ENCODE measurements at places on chromosomes 1 and 21. TPM values are rescaled to one million over a fixed set of nuclear protein-coding genes. Genes with fewer than 3 reads are reported as not detected.

The SRSF4 gene
- polyA plus RNA-seq, result 121 TPM

The CELSR2 gene
- polyA plus RNA-seq, result 13.6 TPM

GRCh38 chr1:169321539-169321938 is 46.1 kb downstream of the NME7 start:
- DNase-seq, result no peak

DNA sequence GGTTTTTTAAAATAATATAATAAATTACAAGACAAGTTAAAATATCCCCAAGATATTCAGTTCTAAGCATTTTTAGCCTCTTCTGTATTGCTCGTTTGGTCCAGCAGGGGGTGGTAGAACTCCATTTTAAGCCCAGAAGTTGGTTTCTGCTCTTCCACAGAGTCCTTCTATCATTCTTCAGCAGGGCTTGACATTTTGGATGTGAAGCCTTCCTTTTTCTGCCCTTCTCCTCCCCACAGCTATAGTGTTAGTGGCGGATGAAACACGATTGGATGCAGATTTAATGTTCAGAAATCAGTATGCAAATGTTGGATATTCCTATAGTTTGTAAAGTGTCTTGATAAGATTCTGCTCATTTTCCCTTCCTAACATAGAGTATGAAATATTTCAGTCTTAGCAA is 1.4 kb downstream of the NCAM2 start:
- peak; percentile 48 for DNase-seq

- no peak for DNase-seq
Measured at GRCh38 chr1:178500936-178501554, 4.3 kb upstream of the CLEC20A start.

The HES4 gene
- 4.9 TPM for polyA plus RNA-seq

DNA sequence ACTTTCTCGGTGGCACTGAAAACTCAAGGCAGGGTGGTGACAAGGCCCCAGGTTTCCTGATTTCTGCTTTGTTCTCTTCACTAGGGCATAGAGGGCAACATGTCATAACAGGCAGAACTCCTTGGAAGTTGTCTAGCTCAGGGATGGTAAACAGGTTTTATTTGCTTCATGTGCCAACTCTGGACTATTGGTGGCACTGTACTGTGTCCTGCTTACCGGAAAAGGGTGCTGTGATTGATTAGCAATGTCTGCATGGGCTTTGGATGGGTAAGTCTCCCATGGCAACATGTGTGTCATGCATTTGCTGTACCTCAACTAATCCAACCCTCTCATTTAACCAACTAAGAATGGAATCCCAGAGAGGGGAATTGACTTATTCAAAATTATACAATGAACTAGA is 70.7 kb upstream of the USP24 start:
- no peak for DNase-seq

The C1orf226 gene
- 3.7 TPM for polyA plus RNA-seq

The TGFBR3 gene
- polyA plus RNA-seq, result 52.6 TPM

GRCh38 chr1:30877205-30877912 is 31.2 kb downstream of the SDC3 start:
- DNase-seq, result peak; percentile 76

DNA sequence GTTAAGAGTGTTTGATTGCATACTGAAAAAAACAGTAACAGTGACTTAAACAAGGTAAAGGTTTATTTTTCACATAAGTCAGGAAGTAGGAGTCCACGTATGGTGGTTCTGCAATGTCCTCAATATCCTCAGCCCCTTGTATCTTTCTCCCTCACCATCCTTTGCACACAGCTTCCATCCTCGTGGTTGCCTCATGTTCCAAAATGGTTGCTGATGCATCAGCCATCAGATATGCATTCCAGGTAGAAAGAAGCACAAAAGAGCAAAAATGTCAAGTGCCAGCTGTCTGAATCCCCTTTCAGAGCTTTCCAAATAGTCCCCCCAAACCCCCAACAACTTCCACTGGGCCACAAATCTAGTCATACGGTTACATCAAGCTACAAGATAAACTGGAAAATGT is 138.1 kb downstream of the SYF2 start:
- DNase-seq, result no peak

DNA sequence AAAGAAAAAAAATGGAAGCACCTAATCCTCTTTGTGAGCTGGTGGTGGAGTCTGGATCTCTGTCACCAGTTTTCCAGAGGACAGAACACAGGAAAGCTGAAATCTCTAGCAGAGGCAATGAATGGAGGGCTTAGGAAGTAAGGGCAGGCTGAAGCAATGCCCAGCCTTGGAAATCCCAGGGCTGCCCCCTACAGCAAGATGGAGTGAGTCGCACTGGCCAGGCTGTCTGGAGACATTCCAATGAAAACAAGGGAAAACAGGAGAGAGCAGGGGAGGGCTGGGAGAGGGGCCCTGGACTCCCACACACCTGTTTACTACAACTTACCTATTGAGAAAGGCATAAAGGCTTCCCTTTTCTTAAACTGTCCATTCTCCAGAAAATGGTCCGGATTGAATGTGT is 25.9 kb downstream of the CYP2J2 start:
- no peak for DNase-seq

DNA sequence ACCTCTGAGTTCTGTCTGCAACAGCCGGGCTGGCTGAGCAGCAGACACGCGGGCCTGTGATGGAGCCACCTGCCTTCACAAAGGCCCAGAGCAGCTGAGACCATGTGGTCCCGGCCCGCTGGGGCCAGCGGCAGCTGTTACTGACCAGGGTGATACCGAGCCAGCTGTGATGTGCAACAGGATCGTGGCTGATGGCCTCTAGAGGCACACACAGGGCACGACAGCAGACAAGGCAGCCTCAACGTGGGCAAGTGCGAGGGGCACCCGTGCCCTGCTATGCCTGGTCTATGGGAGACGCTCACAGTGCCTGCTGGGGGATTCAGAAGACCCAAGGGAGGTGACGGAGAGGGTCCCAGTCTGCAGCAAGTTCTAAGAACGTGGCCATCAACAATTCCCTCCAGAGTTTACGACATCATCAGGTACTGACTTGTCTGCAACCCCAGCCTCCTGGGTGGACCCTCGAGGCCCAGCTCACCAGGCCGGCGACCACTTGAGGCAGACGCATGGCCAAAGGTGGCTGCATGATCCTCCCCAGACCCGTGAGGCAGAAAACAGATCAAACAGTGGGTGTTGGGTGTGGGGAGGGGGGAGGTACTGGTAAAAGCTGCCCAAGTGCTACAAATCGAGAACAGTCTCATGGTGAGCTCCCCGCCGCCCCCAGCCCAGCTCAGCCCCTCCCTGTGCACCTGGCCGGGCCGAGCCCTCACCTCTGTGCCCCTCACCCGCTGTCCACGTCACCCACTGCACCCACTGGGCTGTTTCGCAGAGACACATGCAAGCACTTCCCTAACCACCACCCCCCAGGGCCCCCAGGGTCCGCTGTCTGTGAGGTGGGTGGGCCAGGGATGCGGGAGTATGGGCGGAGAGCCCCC is 6.0 kb downstream of the POFUT2 start:
- no peak for DNase-seq

The HIVEP3 gene
- polyA plus RNA-seq, result 6.3 TPM

The MIXL1 gene
- 0.70 TPM for polyA plus RNA-seq

- no peak for DNase-seq
Measured at GRCh38 chr1:213585402-213585801, 402.4 kb upstream of the PROX1 start.

GRCh38 chr1:10908266-10908665 is 104.2 kb upstream of the TARDBP start:
- no peak for DNase-seq

DNA sequence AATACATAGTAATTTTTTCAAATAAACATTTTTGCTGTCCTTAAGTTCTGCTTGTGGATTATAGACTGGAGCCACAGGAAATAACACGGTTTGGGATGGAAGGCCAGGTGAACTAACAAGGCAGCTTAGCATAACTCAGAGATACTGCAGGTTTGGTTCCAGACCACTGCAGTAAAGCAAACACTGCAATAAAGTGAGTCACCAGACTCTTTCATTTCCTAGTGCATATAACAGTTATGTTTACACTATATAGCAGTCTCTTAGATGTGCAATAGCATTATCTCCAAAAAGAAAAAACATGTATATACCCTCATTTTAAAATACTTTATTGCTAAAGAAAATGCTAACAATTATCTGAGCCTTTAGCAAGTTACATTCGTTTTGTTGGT is 22.0 kb downstream of the LRRC42 start:
- DNase-seq, result no peak

DNA sequence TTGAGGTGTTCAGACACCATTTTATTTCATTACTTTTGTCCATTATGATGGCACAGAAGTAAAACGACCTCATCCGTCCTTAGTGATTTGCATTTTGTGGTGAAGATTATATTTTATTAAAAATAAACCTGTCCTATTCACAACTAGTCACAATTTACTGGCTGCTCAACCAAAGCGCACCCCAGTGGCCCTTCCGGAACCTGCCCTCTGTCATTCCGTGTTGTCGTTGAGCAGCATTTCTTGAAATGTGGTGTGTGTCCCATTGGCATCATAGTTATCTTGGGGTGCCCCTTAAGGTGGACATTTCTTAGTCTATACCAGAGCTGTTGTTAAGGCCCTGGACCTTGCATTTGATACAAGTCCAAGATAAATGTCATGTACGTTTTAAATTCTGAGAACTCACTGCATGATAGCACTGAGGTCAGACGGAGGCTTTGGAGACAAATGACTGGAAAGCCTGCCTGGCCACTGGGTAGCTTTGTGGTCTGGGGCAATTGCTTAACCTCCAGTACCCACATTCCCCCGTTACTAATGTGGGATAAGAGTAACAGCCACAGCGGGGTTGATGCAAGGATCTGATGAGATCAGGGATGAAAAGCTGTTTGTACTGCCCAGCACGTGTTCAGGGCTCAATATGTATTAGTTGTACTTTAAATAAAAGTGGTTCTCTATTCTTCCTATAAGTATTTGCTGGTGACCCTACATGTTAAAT is 36.2 kb downstream of the BACH1 start:
- DNase-seq, result no peak

The MCOLN2 gene
- polyA plus RNA-seq, result 2.4 TPM

DNA sequence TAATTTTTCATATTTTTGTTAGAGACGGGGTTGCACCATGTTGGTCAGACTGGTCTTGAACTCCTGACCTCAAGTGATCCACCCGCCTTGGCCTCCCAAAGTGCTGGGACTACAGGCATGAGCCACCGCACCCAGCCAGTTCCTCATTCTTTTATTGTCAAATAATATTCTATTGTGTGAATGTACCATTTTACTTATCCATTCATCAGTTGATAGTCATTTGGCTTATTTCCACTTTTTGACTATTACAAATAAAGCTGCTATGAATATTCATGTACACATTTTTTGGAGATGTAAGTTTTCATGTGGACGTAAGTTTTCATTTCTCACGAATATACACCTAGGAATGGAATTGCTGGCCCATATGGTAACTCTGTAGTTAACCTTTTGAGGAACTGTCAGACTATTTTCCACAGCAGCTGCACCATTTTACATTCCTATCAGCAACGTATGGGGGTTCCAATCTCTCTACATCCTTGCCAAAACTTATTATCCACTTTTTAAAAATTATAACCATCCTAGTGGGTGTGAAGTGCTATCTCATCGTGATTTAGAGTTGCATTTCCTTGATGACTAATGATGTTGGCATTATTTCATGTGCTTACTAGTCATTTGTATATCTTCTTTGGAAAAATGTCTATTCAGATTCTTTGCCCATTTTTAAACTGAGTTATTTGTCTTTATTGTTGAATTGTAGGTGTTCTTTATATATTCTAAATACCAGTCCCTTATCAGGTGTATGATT is 12.7 kb downstream of the PACC1 start:
- DNase-seq, result no peak

- peak; percentile 93 for DNase-seq
Measured at GRCh38 chr1:178931858-178932551, 61.1 kb upstream of the ANGPTL1 start.

DNA sequence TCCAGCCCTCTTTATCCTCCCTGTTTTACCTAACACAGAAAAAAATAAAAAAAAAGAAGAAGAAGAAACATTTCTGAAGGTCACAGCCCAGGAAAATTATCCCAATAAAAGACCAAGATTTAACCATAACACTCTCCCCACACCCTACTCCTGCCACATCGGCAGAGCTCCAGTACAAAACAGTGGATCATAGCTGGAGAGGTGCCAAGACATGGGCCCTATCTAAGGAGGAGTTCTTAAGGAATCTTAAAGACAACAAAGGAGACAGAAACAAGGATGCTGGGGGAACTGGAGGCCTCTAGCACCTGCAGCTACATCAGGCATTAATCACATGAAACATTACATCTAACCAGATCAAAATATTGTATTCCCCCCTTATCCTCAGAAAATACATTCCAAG is 432.8 kb downstream of the MATN1 start:
- no peak for DNase-seq

The KCNJ10 gene
- 0.29 TPM for polyA plus RNA-seq

GRCh38 chr1:71657891-71658679 is 577.2 kb upstream of the ZRANB2 start:
- peak; percentile 58 for DNase-seq

GRCh38 chr1:25797939-25798338 is 2.1 kb upstream of the SELENON start:
- no peak for DNase-seq

GRCh38 chr1:25804244-25804963 is 4.4 kb downstream of the SELENON start:
- DNase-seq, result no peak

DNA sequence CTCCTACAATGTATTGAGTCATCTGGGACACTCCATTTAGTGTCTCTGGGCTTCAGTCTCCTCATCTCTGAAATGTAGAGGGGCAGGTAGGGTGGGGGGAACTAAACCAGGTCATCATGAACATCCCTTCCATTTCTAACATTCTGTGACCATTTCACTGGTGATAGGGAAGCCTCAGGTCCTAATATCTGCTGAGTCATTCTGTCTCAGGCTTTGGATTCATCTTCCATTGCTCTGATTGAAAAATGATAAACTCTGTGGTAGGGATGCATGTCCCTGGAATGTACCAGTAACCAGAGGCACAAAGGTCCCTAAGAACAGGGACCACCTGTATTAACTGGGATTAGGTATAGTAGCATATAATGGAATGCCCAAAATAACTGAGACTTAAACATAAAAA is 36.2 kb upstream of the LRRC52 start:
- no peak for DNase-seq

GRCh38 chr1:25683177-25683576 is 66.6 kb downstream of the MAN1C1 start:
- no peak for DNase-seq

DNA sequence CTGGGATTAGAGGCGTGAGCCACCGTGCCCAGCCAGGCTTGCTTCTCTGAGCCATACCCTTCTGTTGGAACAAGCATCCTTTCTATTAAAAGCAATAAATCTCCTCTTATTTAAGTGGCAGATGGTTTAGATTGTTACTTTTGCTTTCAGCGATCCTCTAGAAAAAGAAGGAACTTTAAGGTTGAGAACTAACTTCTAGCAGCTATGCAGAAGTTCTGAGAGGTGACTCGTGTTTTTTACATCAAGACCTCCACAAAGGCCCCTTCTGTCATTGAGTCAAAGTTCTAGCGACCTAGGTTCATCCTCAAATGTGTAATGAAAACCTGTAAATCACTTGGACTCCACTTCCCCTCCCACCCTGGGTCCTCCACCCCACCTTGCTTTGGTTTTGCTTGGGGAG is 30.8 kb downstream of the PLEKHO1 start:
- DNase-seq, result no peak

DNA sequence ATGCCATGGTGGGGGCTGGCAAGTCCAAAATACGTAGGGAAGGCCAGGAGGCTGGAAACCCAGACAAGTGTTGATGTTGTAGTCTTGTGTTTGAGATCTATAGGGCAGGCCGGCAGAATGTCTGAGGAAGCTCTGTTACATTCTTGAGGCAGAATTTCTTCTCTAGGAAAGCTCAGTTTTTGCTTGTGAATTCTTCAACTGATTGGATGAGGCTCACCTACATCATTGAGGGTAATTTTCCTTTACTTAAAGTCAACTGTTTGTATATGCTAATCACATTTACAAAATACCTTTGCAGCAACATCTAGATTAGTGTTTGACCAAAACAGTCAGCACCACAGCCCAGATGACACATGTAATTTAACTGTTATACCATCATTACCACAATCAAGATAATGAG is 37.0 kb downstream of the PATJ start:
- DNase-seq, result no peak

Measured in right lung (tissue), 10 donors.